Thyroid gland (tissue), 4 donors: ENCODE measurements at places on chromosomes 6 and 20. TPM values are rescaled to one million over a fixed set of nuclear protein-coding genes. Genes with fewer than 3 reads are reported as not detected.

The HCK gene
- total RNA-seq = 3.1 TPM

The DDAH2 gene
- total RNA-seq = 114 TPM

The CST5 gene
- not detected for total RNA-seq

The RIN2 gene
- 84.3 TPM for total RNA-seq

The PPP1R3D gene
- 7.1 TPM for total RNA-seq

The PCED1A gene
- 60.5 TPM for total RNA-seq

The C4B gene
- 321 TPM for total RNA-seq

GRCh38 chr20:36155991-36156390 lies 1.5 kb downstream of the EPB41L1 start:
- no peaks in the 10 kb centered on the region for H3K36me3 ChIP-seq
- no peaks in the 10 kb centered on the region for H3K27me3 ChIP-seq
- H3K4me1 ChIP-seq = peaks cover 30% of the 10 kb centered on the region

DNA sequence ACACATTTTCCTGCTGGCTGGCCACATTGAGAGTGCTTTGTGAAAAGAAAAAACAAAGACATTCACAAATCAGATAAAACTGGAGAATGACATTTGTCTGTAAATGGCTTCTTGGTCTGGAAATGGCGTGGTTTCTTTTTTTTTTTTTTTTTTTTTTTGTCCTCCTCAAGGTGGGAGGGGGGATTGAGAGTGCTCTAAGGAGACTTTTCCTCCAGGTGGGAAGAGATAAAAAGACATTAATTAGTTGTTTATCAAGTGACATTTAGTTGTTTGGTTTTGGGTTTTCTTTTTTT lies 40.4 kb downstream of the GNAS start:
- peaks cover 50% of the 10 kb centered on the region for H3K4me1 ChIP-seq
- no peaks in the 10 kb centered on the region for H3K36me3 ChIP-seq
- DNase-seq = no peak
- peak overlapping the region; percentile 100 for H3K27ac ChIP-seq
- no peaks in the 10 kb centered on the region for H3K27me3 ChIP-seq

DNA sequence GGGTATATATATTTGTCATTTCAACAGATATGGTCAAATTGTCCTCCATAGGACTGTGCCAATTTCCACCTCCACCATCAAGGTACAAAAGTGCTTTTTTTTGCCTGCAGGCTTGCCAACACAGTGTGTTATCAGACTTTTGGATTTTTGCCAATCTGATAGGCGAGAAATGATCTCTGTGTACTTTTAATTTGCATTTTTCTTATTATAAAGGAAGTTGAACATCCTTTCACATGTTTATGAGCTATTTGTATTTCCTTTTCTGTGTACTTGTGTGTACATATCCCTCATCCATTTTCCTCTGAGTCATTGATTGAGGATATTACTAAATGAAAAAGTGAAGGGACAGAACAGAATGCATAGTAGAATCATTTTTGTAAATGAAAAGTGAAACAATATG lies 39.0 kb upstream of the PTPN1 start:
- no peak for DNase-seq
- no peaks in the 10 kb centered on the region for H3K27me3 ChIP-seq
- no peaks in the 10 kb centered on the region for H3K36me3 ChIP-seq
- H3K4me1 ChIP-seq = peaks cover 8% of the 10 kb centered on the region

DNA sequence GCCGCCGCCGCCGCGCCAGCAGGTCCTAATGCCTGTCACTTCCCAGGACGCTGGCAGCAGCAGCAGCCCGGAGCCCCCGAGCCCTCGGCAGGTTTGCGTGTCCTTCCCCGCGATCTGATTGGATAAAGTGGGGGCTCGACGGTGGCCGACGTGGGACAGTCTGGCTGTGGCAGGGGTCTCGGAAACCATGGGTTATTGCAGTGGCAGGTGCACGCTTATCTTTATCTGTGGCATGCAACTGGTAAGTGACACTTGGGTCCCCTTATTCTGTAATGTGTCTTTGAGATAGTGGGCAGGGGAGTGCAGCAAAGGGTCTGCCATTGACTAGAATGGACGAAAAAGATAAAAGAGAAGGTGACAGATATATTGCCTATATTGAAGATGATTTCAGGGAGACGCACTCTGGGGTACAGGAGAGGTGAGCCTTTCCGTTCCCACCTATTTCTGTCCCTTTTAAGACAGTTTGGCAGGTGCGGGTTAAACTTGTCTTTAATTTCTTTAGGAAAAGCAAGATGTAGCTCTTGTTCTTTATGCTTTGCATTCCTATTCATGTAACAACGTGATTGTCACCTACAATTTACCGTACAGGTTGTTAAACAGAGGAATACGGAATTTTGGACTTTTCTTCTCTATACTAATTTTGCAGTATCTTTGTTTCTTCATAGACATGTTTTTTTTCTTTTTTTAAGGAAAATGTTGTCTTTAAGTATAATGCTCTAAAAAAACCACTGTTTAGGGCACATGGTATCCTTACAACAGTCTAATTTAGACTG lies 535 bp downstream of the NKAIN2 start:
- H3K27me3 ChIP-seq = no peaks in the 10 kb centered on the region
- DNase-seq = peak; percentile 33
- no peak overlapping the region for H3K4me3 ChIP-seq
- no peaks in the 10 kb centered on the region for H3K4me1 ChIP-seq

- peak overlapping the region; percentile 48 for H3K27ac ChIP-seq
- H3K27me3 ChIP-seq = no peaks in the 10 kb centered on the region
- H3K36me3 ChIP-seq = no peaks in the 10 kb centered on the region
- DNase-seq = peak; percentile 18
- no peak overlapping the region for H3K4me3 ChIP-seq
- H3K4me1 ChIP-seq = peaks cover 25% of the 10 kb centered on the region
Observed at GRCh38 chr6:139888681-139889122, 514.3 kb upstream of the CITED2 start.

- no peaks in the 10 kb centered on the region for H3K36me3 ChIP-seq
- H3K27me3 ChIP-seq = no peaks in the 10 kb centered on the region
- H3K4me1 ChIP-seq = peaks cover 15% of the 10 kb centered on the region
- H3K4me3 ChIP-seq = no peak overlapping the region
- DNase-seq = peak; percentile 50
Observed at GRCh38 chr6:41449399-41450245, 96.6 kb upstream of the FOXP4 start.

DNA sequence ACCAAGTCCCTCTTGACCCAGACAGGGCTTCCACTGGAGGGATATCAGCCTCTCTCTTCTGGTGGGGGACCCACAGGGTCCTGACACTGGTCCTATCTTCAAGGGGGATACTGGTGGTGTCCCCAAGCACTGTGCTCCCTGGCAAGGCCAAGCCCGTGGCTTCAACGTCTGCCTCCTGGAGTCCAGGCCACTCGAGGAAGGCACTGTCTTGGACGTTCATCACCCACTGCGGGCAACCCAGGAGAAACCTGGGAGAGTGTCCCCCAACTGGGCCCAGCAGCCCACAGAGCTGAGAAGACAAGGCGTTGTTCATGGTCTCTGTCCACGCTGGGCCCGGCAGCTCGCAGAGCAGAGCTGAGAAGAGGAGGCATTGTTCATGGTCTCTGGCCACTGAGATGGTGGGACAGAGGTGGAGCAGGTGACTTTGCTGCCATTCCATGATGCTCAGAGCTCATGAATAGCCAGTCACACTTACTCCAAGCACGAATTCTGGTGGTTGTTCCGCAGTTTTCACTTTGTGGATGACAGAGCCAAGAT lies 37.5 kb upstream of the FRMD1 start:
- no peak for DNase-seq
- no peaks in the 10 kb centered on the region for H3K4me1 ChIP-seq
- no peak overlapping the region for H3K27ac ChIP-seq
- no peak overlapping the region for H3K4me3 ChIP-seq
- H3K36me3 ChIP-seq = no peaks in the 10 kb centered on the region
- no peaks in the 10 kb centered on the region for H3K27me3 ChIP-seq

DNA sequence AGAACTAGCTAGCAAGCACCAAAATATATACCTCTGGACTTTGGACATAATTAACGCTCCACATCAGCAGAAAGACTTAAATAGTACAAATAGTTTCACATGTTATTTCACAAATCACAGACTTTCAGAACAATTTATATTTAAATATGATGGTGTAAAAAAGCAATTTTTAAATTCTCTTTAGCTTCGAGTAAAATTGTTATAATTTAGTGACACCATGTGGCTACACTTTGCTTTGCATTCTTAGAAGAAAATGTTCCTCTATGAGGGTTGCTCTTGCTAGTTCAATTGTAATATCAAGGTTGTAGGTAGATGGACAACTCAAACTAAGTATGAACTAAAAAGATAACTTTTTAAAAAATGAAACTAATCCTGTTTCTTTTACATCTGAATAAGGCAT lies 69.0 kb downstream of the BTBD9 start:
- H3K27ac ChIP-seq = no peak overlapping the region
- H3K27me3 ChIP-seq = no peaks in the 10 kb centered on the region
- H3K4me1 ChIP-seq = no peaks in the 10 kb centered on the region
- H3K4me3 ChIP-seq = no peak overlapping the region
- no peak for DNase-seq
- H3K36me3 ChIP-seq = no peaks in the 10 kb centered on the region

GRCh38 chr20:57751411-57751810 lies 41.6 kb upstream of the PMEPA1 start:
- H3K27ac ChIP-seq = no peak overlapping the region
- no peaks in the 10 kb centered on the region for H3K36me3 ChIP-seq
- no peaks in the 10 kb centered on the region for H3K27me3 ChIP-seq
- DNase-seq = no peak
- peaks cover 21% of the 10 kb centered on the region for H3K4me1 ChIP-seq

GRCh38 chr20:7416382-7416781 lies 523.9 kb downstream of the HAO1 start:
- no peaks in the 10 kb centered on the region for H3K27me3 ChIP-seq
- H3K4me3 ChIP-seq = no peak overlapping the region
- H3K27ac ChIP-seq = no peak overlapping the region
- DNase-seq = no peak
- H3K4me1 ChIP-seq = no peaks in the 10 kb centered on the region
- H3K36me3 ChIP-seq = no peaks in the 10 kb centered on the region

GRCh38 chr6:16238963-16239797 lies 793 bp downstream of the GMPR start:
- peak overlapping the region; percentile 63 for H3K4me3 ChIP-seq
- H3K27me3 ChIP-seq = no peaks in the 10 kb centered on the region
- peaks cover 14% of the 10 kb centered on the region for H3K4me1 ChIP-seq
- peak; percentile 69 for DNase-seq

- H3K27me3 ChIP-seq = no peaks in the 10 kb centered on the region
- H3K4me3 ChIP-seq = no peak overlapping the region
- peaks cover 9% of the 10 kb centered on the region for H3K36me3 ChIP-seq
- no peaks in the 10 kb centered on the region for H3K4me1 ChIP-seq
- no peak overlapping the region for H3K27ac ChIP-seq
Observed at GRCh38 chr6:136192902-136193301, 57.2 kb downstream of the MTFR2 start.

DNA sequence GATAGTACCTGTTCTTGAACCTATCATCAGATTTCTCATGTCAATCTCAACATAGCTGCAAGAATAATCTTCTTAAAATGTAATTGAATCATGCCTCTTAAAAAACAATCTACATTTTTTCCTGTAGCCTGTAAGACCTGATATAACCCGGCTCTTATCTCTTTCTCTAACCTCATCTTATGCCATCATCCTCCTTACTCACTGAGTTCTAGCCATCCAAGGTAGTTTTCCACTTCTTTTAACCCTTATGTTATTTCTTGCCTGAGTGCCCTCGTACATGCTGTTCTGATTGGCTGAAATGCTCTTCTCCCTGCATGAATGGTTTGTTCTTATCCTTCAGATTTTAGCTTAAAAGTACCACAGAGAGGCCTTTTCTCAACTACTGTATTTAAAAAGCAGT lies 16.4 kb downstream of the SLC17A5 start:
- DNase-seq = peak; percentile 42
- H3K27me3 ChIP-seq = no peaks in the 10 kb centered on the region
- peaks cover 41% of the 10 kb centered on the region for H3K4me1 ChIP-seq
- peaks cover 22% of the 10 kb centered on the region for H3K36me3 ChIP-seq
